ENCODE measurements at places on chromosomes 5 and 9. TPM values are rescaled to one million over a fixed set of nuclear protein-coding genes. Genes with fewer than 3 reads are reported as not detected.

The SH2D3C gene
- total RNA-seq: 9.1 TPM

DNA sequence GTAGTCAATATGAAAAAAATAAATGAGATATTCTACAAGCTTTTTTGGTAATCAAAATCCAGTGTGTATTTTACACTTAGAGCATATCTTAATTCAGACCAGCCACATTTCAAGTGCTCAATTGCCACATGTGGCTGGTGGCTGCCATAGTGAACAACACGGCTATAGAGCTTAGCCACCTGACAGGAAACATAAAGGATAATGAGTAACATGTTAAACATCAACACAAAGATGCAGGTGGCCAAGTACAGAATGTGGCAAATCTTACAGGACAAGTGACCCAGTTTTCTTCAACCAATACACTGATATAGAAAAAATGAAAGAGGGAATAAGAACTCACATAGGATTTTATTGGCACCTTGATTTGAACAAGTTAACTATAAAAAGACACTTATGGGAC, 61.4 kb downstream of the KIF24 start:
- DNase-seq: no peak

The IER5L gene
- 43.5 TPM for total RNA-seq

DNA sequence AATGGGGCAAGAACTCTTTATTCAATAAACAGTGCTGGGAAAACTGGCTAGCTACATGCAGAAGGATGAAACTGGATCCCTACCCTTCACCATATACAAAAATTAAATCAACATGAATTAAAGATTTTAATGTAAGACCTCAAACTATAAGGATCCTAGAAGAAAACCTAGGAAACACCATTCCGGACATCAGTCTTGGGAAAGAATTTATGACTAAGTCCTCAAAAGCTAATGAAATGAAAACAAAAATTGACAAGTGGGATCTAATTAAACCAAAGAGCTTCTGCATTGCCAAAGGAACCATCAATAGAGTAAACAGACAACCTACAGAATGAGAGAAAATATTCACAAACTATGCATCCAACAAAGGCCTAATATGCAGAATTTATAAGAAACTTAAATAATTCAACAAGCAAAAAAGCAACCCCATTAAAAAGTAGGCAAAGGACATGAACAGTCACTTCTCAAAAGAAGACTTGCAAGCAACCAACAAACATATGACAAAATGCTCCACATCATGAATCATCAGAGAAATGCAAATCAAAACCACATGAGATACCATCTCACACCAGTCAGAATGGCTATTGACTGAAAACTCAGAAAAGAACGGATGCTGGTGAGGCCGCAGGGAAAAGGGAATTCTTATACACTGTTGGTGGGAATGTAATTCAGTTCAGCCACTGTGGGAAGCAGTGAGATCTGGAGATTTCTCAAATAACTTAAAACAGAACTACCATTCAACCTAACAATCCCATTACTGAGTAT, 104.3 kb upstream of the MAP3K1 start:
- no peak for DNase-seq

The SGCD gene
- total RNA-seq: 10.6 TPM

DNA sequence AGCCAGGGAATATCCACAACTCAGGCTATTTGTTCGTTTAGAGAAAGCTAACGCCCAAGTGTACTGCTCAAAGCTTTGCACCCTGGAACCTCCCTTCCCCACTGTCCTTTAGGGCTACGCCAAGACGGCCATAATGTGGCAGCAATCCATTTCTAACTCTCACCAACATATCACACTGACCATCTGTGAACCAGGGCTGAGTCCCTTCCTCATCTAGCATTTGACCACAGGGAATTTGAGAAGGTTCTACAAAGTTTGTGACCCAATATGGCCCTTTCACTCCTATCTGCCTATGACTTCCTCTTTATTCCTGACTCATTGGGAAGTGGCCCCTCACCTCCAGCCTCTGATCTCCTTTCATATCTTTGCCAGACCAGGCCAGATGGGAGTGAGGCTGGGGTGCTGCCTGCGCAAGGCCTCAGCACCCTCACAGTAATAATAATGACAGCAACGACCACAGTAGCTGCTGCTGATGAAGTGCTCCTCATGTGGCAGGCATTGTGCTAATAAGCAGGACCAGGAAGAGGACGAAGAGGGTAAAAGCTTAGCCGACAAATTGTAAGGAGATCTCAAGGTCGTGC, 9.3 kb upstream of the ARAP3 start:
- DNase-seq: no peak

GRCh38 chr9:122444041-122444733, 33.5 kb downstream of the OR1J1 start:
- no peak for DNase-seq

The GPRIN1 gene
- total RNA-seq: 1.1 TPM

The MAP3K1 gene
- 22.5 TPM for total RNA-seq

- no peak for DNase-seq
Observed at GRCh38 chr9:120592210-120592609, 12.2 kb upstream of the CDK5RAP2 start.

DNA sequence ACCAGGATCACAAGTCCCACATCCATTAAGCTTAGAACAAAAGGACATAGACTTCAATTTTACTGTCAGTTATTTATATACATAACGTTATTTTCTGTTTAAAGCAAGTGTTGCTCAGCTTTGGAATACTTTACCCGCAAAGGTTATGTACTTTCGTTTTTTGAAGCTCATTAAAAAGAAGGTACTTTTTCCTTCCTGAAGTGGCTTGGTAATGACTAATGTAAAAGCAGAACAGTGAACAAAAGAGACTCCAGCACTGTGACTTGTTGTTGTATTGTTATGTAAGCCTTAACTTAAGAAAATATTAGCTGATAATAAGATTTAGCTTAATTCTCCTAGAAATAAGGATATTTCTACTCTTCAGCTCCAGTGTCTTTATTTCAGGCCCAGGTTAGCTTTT, 97.3 kb upstream of the SLCO6A1 start:
- DNase-seq: no peak

The COL15A1 gene
- 46.2 TPM for total RNA-seq

- no peak for DNase-seq
Observed at GRCh38 chr5:175261526-175261925, 182.5 kb downstream of the DRD1 start.

DNA sequence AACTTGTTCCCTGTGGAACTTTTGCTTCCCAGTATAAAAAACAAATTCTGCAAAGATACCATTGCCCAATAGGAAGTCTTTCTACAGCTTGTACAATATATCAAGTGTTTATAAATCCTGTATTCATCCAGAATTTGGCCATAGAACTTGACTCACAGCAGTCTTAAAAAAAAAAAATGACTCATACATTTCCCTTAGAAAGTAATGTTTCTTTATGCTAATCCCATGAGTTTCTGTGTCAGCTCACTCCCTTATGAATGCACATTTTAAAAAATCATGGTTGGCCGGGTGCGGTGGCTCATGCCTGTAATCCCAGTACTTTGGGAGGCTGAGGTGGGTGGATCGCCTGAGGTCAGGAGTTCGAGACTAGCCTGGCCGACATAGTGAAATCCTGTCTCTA, 89.3 kb upstream of the DMRT1 start:
- DNase-seq: no peak

The FCN1 gene
- total RNA-seq: 2.0 TPM

DNA sequence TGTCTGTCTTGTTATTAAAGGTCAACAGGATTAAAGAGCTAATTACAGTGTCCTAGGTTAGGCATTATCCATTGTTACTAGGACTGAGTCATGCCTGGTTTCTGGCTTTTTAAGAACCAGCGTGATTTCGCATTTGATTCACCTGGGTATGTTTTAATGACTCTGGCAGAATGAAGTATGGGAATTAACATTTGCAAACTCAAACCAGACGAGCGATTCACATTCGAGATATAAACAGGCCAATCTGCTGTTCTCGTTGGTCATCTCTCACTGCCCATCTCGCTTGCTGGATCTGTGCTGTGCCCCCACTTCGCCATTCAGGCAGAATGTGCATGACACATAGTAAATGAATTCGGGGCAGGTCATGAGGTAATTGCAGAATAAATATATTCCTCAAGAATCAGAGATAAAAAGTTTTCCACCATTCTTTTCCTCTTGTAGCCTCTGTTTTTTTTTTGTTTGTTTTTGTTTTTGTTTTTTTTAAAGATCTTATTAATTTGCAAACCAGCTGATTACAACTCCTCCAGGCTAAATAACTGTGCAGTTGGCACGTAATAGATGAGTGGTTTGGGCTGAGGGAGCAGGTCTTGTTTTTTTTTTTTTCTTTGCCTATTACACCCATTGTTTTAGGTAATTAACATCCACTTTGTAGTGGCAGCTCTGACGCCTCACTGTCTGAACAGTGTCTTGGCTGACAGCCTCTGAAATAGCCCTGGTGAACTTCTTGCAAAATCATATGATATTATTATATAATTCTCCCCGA, 313.5 kb upstream of the MSX2 start:
- DNase-seq: no peak

- DNase-seq: no peak
Observed at GRCh38 chr9:89383030-89383720, 64.9 kb downstream of the SECISBP2 start.

DNA sequence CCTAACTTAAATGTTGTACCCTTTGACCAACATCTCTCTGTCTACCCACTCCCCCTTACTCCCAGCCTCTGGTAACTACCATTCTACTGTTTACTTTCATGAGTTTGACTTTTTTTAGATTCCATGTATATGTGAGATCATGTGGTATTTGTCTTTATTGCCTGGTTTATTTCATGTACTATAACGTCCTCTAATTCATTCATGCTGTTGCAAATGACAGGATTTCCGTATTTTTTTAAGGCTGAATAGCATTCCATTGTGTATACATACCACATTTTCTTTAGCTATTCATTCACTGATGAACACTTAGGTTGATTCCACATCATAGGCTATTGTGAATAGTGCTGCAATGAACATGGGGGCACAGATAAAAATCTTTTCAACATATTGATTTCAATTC, 11.8 kb upstream of the NDUFB6 start:
- no peak for DNase-seq

The GABRA6 gene
- not detected for total RNA-seq

GRCh38 chr5:39447059-39447458, 22.3 kb upstream of the DAB2 start:
- DNase-seq: no peak

DNA sequence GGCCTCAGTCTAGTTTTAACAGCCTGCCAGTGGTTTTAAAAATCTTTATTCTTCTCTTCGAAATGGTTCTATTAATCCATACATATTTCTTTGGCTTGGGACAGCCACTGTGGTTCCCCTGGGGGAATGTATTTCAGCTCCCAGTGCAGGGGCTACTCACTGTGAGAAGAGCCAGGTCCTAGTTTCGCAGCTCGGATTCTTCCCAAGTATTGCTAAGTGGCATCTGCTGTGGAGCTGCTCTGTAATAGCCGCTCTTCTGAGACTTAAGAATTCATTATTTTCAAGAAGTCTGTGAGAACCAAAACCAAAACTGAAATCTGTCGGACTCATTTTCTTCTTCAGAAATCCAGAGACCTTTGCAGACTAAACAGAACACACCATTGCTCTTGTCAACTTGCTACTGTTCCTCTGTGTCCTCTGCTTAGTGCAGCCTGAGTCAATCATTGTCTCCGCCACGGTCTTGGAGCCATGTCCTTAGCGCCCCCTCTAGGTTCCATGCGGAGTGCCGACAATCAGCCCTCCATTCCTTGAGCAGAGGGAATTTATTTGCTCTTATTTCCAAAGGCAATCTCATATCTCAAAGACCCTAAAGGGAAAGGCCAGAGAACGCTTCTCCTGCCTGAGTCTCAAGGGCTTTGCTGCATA, 478.2 kb downstream of the SPATA31D1 start:
- DNase-seq: no peak

DNA sequence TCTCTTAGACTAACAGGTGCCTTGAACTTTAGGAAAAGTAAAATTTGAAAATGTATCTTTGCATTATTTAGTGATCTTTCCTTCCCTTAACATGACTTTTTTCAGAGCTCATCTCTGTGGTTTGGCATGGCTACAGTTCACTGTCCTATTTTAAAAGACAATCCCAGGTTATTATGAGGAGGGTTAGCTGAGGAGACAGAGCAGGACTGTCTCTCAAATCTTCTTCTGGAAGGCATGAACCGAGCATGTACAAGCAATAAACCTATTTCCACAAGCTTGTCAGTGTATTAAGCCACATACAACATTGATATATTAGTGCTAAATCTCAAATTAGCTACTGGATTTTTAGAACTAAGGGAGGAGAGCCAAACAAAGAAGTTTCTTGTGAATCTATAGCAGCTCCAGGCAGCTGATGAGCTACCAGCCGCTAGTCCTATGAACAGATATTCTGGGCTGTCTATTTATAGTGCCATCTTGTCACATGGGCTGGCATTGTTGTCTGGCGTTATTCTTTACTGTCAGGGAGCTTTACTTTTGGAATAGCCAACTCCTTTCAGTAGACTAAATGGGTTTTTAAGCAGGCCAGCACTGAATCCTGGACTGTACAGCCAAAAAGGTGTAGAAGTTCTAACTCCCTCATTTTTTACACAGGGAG, 171.2 kb upstream of the ACTBL2 start:
- DNase-seq: no peak

The INSL4 gene
- not detected for total RNA-seq

DNA sequence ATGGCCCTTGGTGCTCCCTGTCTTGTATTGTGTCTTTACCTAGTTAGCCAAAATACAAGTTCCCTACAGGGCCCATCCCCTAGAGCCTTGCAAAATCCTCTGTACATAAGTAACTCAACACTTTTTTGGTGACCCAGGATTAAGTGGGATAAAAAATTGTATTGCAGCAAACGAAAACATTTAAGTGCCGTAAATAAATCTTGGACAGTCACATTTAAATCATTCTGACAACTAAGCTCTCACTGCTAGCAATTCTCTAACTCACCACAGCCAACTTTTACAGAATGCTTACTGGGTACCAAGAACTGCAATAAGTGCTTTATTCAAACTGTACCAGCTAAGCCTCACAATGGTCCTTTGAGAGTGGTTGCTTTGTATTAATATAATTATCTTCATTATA, 56.6 kb downstream of the GNAQ start:
- DNase-seq: no peak

The DMGDH gene
- total RNA-seq: 1.6 TPM

GRCh38 chr5:168712280-168712924, 133.2 kb upstream of the PANK3 start:
- no peak for DNase-seq

GRCh38 chr5:54175-54730, 37.7 kb upstream of the PLEKHG4B start:
- no peak for DNase-seq

DNA sequence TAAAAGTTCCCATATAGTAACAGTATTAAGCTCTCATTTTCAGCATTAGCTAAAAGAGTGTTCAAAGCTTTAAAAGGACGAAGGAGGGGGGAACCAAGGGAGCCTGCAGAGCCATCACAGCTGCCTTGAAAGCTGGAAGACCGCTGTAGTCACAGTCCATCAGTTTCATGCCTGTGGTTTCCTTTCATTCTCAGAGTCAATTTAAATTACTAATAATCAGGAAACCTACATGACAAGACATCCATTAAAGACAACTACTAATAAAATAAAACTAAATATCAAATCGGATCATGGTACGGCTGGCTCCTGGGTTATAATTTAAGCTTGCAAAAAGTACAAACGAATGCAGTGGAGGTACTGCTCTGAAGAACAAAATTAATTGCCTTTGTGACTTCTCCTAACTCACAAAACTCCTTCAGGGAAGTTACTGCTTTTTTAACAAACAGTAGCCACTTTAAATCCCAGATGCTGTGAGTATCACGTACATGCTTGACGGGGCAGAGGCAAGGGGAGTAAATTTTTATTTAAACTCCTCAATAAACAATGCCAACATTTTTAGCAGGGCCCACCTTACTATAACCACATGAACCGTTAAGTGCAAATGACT, 213.5 kb downstream of the DENND1A start:
- no peak for DNase-seq

GRCh38 chr9:79220251-79220650, 351.5 kb upstream of the TLE4 start:
- DNase-seq: no peak

The RNF14 gene
- total RNA-seq: 62.7 TPM

GRCh38 chr5:138463419-138464007, 1.8 kb upstream of the EGR1 start:
- no peak for DNase-seq
